ENCODE measurements at places on chromosomes 4 and X.
A peak's percentile ranks its signal among the peaks of the same experiment; 100 is the strongest.

DNA sequence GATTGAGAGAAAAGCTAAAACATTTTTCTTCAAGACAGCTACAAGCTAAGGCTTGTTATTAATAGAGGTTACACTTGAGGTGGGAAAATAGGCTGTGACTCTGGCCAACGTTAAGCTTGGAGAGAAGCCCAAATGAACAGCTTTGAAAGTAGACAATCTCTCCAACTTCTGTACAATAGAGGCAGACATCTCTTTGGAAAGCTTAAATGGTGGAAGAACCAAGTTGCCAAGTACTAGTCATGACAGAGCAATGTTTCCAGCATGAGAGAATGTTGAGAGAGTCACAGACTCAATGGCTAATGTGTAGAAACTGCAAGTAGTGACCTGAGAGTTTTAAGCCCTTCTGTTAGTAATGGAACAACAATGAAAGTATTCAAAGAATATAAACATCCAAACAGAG, 298.1 kb downstream of the INPP4B start:
- no peak overlapping the region for H3K27ac ChIP-seq
- ATAC-seq: no peak
- no peaks in the 10 kb centered on the region for H3K36me3 ChIP-seq
- H3K4me1 ChIP-seq: no peaks in the 10 kb centered on the region
- no peaks in the 10 kb centered on the region for H3K27me3 ChIP-seq

DNA sequence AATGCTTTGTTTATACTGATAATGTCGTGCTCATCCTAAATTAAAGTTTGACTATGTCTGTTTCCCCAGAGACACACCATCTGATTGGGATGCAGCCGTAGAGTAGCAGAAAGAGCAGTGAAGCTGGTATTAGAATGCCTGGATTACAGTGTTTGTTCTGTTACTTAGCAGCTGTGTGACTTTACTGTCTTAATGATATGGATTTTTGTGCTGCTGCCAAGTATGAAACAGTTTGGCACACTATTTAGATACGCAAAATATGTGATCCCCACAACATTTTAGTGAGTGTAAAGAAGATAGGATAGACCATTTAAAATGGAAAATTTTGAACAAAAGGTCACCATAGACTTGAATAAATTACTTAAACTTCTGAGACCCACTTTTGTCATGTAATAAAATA, 1.2 kb upstream of the CHIC1 start:
- no peaks in the 10 kb centered on the region for H3K36me3 ChIP-seq
- H3K27ac ChIP-seq: no peak overlapping the region
- ATAC-seq: no peak
- H3K4me3 ChIP-seq: no peak overlapping the region
- H3K4me1 ChIP-seq: peaks cover 16% of the 10 kb centered on the region

DNA sequence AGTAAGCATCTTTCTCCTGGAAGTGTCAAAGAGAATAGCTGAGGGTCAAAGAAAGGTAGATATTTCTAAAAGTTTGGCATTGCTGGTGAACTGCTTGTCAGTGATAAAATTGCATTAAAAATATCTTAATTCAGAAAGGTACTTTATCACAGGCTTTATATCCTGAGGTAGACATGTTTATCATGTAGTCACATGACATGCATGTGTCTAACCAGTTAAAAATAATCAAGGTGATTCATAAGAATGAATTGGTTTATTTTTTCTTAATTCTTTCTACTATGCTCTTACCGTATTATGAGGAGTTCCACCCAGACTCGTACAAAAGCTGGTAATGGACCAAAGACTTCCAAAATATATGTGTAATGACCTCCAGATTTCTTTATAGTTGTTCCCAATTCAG, 6.1 kb downstream of the SLC7A11 start:
- H3K27me3 ChIP-seq: no peaks in the 10 kb centered on the region
- H3K27ac ChIP-seq: peak overlapping the region; percentile 51
- ATAC-seq: no peak
- H3K4me3 ChIP-seq: no peak overlapping the region

DNA sequence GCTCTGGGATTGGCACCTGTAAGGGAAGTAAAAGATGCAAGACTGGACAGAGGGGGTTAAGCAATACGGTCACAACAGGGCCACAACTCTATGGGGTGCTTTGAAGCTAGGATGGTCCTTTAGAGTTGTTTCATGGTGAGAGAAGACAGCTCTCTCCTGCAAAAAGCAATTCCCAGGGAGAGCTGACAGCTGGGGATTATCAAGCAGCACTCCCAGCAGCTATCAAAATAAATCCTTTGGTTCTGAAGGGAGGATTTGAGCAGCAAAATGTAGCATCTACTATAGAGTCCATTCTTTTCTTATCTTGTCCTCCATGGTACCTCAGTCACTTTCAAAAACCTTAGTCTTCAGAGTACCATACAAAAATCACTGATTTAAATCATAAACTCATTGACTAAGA, 35.1 kb upstream of the AP1AR start:
- H3K27ac ChIP-seq: no peak overlapping the region
- no peak for ATAC-seq
- no peaks in the 10 kb centered on the region for H3K27me3 ChIP-seq
- H3K36me3 ChIP-seq: no peaks in the 10 kb centered on the region
- H3K4me3 ChIP-seq: no peak overlapping the region

GRCh38 chrX:46582966-46583365, 9.4 kb downstream of the CHST7 start:
- no peaks in the 10 kb centered on the region for H3K4me1 ChIP-seq
- H3K27ac ChIP-seq: no peak overlapping the region
- no peaks in the 10 kb centered on the region for H3K27me3 ChIP-seq
- H3K4me3 ChIP-seq: no peak overlapping the region
- no peak for ATAC-seq

DNA sequence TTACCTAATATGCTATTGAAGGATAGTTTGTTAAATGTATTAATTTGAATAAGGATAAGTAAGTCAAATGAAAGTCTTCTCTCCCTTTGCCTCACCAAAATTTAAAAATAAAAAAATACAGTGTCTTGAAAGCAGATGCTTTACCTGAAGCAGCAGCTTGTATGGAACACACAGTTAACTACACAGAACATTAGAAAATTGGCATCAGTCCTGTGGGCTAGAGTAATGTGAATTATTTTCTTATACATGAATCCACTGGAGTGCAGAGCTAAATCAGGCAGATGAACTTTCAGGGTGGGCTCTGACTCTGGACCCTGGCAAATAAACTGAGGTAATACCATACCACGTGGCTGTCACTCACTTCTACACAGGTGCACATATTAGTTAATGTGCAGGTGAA, 348.0 kb downstream of the FSTL5 start:
- no peak for ATAC-seq
- no peaks in the 10 kb centered on the region for H3K36me3 ChIP-seq
- no peak overlapping the region for H3K27ac ChIP-seq
- no peaks in the 10 kb centered on the region for H3K27me3 ChIP-seq
- H3K4me3 ChIP-seq: no peak overlapping the region

DNA sequence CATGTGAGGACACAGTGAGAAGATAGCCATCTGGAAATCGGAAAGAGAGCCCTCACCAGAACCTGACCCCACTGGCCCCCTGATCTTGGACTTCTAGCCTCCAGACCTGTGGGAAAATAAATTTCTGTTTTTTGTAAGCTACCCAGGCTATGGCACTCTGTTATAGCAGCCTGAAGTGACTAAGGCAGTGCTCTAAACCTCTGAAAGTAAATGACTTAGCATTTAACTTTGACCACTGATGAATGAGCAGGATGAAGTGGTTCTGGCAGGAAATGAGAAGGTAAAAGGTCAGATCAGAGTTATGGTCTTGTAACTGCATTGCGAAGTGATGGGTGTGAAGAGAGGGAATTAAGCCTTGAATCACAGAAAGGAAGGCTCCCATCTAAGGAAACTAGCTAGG, 17.0 kb downstream of the GPAT3 start:
- no peak overlapping the region for H3K27ac ChIP-seq
- H3K4me3 ChIP-seq: no peak overlapping the region
- no peaks in the 10 kb centered on the region for H3K27me3 ChIP-seq
- ATAC-seq: peak; percentile 75
- H3K4me1 ChIP-seq: peaks cover 12% of the 10 kb centered on the region

DNA sequence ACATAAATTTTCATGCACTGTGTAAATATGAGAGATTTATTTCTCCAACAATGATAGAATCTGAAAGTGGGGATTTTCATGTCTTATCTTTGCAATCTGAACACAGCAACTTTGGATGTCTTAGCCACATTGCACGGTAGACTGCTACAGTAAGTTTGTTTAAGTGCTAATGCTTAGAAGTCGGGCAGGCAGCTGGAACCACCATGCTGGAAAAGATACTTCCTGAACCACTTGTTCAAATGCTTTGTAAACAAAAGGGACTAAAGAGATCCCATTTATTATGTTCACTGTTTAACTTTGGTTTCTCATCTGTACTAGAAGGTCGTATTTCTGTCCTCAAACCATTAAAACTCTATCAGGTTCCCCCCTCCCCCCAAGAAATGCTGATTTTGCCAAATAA, 555.9 kb upstream of the DIPK2B start:
- H3K27ac ChIP-seq: no peak overlapping the region
- H3K4me1 ChIP-seq: peaks cover 35% of the 10 kb centered on the region
- H3K27me3 ChIP-seq: no peaks in the 10 kb centered on the region

- no peak overlapping the region for H3K4me3 ChIP-seq
- no peak for ATAC-seq
- H3K27ac ChIP-seq: no peak overlapping the region
These were observed 276.1 kb downstream of the NR3C2 start for GRCh38 chr4:148166132-148166591.

- ATAC-seq: no peak
- peaks cover 32% of the 10 kb centered on the region for H3K4me1 ChIP-seq
- H3K4me3 ChIP-seq: peak overlapping the region; percentile 94
- no peaks in the 10 kb centered on the region for H3K36me3 ChIP-seq
- H3K27me3 ChIP-seq: no peaks in the 10 kb centered on the region
These were observed 1.1 kb upstream of the PGRMC2 start for GRCh38 chr4:128288689-128289106.

DNA sequence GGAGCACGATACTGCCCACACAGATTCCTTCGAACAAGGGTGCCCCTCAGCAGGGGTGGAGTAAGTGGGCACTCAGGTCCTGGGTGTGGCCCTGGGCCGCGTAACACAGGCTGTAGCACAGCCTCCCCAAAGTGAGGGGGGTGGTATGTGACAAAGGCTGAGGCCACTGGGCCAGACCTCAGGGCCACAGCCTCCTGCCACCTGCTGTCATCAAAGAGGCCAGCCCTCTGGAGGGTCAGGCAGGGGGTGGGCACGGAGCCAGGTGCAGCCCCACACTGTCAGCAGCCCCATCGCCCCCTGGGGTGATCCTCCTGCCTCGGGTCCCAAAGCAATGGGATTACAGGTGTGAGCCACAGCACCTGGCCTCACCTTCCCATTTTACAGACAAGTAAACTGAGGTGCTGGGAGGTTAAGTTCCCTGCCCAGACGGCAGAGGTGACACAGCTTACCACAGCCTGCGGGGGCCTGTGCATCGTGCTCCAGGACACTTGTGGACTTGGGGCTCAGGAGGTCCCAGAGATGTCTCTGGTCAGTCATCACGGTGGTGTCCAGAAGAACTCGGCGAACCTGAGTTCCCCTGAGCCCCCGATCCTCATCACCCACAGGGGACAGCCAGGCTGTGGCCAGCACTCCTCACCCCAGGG, 27.5 kb upstream of the MXD4 start:
- no peak overlapping the region for H3K27ac ChIP-seq
- no peak for ATAC-seq
- H3K4me1 ChIP-seq: peaks cover 20% of the 10 kb centered on the region
- no peaks in the 10 kb centered on the region for H3K36me3 ChIP-seq
- H3K4me3 ChIP-seq: no peak overlapping the region

- peak; percentile 70 for ATAC-seq
- H3K27ac ChIP-seq: peak overlapping the region; percentile 55
- peaks cover 14% of the 10 kb centered on the region for H3K4me1 ChIP-seq
- H3K36me3 ChIP-seq: peaks cover 6% of the 10 kb centered on the region
- H3K4me3 ChIP-seq: no peak overlapping the region
- H3K27me3 ChIP-seq: peaks cover 12% of the 10 kb centered on the region
These were observed 25.6 kb upstream of the DHRSX start for GRCh38 chrX:2526390-2526789.

- peak within 1 kb of the TSS; percentile 73 for H3K4me3 ChIP-seq
- H3K4me1 ChIP-seq: peaks cover 16% of the 10 kb centered on the region
- H3K27me3 ChIP-seq: peaks cover 85% of the 10 kb centered on the region
- no peaks in the 10 kb centered on the region for H3K36me3 ChIP-seq
- H3K27ac ChIP-seq: peak within 1 kb of the TSS; percentile 53
These were observed at the start of gene BTC for GRCh38 chr4:74794382-74795010. TSS of gene BTC (minus strand) at chr4:74794523. CDS start at chr4:74794325, 198 bp downstream.

DNA sequence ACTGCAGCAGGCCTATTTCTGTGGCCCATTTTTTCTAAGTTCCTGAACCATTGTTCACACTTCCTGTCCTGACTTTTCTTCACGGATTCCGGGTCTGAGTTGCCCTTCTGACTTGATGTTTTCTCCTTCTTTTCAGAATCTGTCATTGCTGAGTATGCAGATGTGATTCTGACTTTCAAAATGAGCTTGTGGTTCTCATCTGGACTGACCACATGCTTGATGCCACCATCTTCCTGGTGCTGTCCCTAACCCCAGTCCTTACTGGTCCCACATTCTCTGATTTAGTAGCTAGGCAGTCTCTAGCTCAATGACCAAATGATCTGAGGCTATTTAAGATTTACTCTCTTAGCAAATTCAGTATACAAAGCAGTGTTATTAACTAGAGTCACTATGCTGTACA, 822.3 kb upstream of the TENM3 start:
- H3K36me3 ChIP-seq: no peaks in the 10 kb centered on the region
- H3K4me3 ChIP-seq: no peak overlapping the region
- no peak overlapping the region for H3K27ac ChIP-seq
- no peaks in the 10 kb centered on the region for H3K27me3 ChIP-seq
- no peak for ATAC-seq
- H3K4me1 ChIP-seq: no peaks in the 10 kb centered on the region

GRCh38 chrX:47370278-47370677, at the start of gene ZNF157:
TSS of gene ZNF157 (plus strand) at chrX:47370578. CDS start at chrX:47370669, 91 bp downstream.
- no peaks in the 10 kb centered on the region for H3K27me3 ChIP-seq
- no peak within 1 kb of the TSS for H3K4me3 ChIP-seq
- H3K27ac ChIP-seq: no peak within 1 kb of the TSS
- no peak for ATAC-seq
- no peaks in the 10 kb centered on the region for H3K36me3 ChIP-seq
- peaks cover 15% of the 10 kb centered on the region for H3K4me1 ChIP-seq

- peaks cover 17% of the 10 kb centered on the region for H3K4me1 ChIP-seq
- H3K36me3 ChIP-seq: no peaks in the 10 kb centered on the region
- no peak for ATAC-seq
- no peaks in the 10 kb centered on the region for H3K27me3 ChIP-seq
- H3K4me3 ChIP-seq: no peak overlapping the region
These were observed 114.4 kb downstream of the MSN start for GRCh38 chrX:65781845-65782244.

GRCh38 chrX:88940904-88941303, 193.9 kb downstream of the CPXCR1 start:
- H3K4me3 ChIP-seq: no peak overlapping the region
- H3K4me1 ChIP-seq: no peaks in the 10 kb centered on the region

GRCh38 chrX:39956803-39957394, 140.9 kb downstream of the BCOR start:
- H3K36me3 ChIP-seq: no peaks in the 10 kb centered on the region
- no peak overlapping the region for H3K27ac ChIP-seq
- H3K27me3 ChIP-seq: no peaks in the 10 kb centered on the region
- no peak for ATAC-seq
